Activated CD4-positive, alpha-beta T cell treated with anti-CD3 and anti-CD28 coated beads, Interleukin-2, Interleukin-6, amounts not matched to agents 100 ng/mL and 50 ng/mL, durations not matched to agents 16 hours and 8 hours (primary cell): ENCODE measurements at places on chromosomes 3 and 15.
A peak's percentile ranks its signal among the peaks of the same experiment; 100 is the strongest.

GRCh38 chr3:109372639-109373038 lies 35.3 kb upstream of the DPPA4 start:
- DNase-seq: no peak

GRCh38 chr3:157219215-157219614 lies 59.3 kb upstream of the CCNL1 start:
- no peak for DNase-seq

DNA sequence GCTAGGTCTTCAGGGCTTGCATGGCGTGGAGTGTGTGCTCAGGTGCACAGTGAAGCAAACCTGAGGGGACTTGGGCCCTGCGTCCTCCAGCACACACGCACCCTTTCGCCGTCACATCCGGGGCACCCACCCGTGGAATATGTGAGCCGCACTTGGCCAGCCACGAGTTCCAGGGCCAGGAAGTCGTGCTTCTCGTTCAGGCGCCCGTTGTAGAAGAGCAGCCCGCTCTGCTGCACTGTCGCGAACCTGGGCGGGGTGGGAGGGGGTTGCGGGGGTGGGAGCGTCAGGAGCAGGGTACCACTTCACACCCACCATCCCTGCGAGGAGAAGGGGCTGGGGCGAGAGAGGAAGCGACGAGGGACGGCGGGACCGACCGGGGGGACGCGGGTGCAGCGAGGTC lies 7.1 kb downstream of the CELSR3 start:
- peak; percentile 50 for DNase-seq

DNA sequence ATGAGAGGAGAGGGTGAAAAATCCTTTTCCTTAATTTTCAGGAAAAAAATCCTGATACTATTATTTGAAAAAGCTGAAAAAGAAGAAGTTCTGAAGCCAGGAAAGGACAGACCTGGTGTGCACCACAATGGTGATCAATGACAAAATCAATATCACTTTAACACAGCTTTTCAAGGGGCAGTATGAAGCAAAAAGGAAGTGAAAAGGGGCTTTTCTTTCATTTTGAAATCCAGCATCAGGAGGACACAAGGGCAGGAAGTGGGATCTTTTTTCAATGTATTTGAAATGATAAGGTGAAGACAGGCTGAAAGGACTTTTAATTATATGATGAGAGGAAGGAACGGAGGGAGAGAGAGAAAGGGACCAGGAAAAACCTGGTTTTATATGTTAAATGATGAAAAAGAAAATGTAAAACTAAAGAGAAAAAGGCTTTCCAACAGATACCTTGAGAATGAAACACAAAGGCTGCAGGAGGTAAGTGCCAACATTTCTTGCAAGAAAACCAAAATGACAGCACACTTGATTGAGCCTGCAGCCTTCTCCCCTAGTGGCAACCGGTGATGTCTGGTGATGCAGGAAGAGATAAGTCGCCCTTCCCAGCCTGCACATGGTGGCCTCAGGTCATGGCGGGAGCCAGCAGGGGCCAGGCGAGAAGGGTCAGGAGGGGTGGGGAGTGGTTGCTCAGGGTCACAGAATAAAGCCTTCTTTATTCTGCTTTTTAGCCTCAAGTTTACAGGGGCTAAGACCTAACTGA lies 236.7 kb upstream of the WNT5A start:
- DNase-seq: no peak

GRCh38 chr3:70108072-70108471 lies 108.5 kb downstream of the SAMMSON start:
- DNase-seq: peak; percentile 20

- DNase-seq: no peak
Measured at GRCh38 chr15:35669432-35670045, 123.6 kb upstream of the DPH6 start.

- no peak for DNase-seq
Measured at GRCh38 chr3:37375184-37376127, 201.1 kb upstream of the LRRFIP2 start.
